Stimulated activated CD4-positive, alpha-beta T cell treated with anti-CD3 and anti-CD28 coated beads, Interleukin-1b, Interleukin-23, amount 100 ng/mL, for 1 hour (primary cell): ENCODE measurements at places on chromosomes 5 and 9.
A peak's percentile ranks its signal among the peaks of the same experiment; 100 is the strongest.

GRCh38 chr9:33164138-33164809, 2.9 kb downstream of the B4GALT1 start:
- DNase-seq = no peak

GRCh38 chr9:98558575-98558974, 150.2 kb downstream of the GABBR2 start:
- no peak for DNase-seq

- no peak for DNase-seq
Observed at GRCh38 chr9:137270929-137271695, 6.4 kb upstream of the TOR4A start.

DNA sequence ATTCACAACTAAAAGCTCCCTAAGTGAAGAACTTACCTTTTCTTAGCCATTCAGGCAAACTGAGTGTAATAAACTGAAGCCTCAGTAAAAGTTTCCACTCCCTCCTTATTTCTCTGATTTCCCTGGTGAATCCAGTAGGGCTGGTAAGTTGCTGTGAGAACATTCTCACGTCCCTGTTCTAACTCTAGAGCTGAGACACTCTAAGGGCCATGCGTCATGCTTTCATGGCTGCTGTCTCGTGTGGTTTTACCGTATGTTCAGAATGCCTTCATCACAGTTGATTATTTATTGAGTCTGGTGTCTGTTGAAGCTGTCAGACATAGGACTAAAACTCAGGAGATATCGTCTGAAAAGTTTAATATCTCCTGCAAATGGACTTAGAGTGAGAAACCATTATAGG, 1.3 kb downstream of the OR2S2 start:
- no peak for DNase-seq

GRCh38 chr5:160108124-160108523, 11.1 kb downstream of the PWWP2A start:
- no peak for DNase-seq

- no peak for DNase-seq
Observed at GRCh38 chr5:173392-174290, 17.7 kb upstream of the LRRC14B start.

DNA sequence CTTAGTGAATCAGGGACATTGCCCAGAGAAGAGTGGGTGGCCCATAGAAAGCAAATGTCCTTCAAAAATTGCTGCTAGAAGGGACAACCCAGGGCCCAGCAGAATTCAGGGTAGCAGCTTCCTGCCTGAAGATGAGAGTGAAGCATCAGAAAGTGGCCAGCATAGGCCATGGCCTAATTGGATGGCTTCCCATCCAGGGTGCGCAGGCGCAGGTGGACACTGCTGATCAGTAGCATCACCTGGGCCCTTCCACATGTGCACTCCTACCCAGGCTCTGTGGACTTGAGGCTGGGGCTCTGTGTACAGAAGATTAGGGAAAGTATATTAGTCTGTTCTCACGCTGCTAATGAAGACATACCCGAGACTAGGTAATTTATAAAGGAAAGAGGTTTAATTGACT, 58.6 kb upstream of the GARNL3 start:
- DNase-seq = no peak

DNA sequence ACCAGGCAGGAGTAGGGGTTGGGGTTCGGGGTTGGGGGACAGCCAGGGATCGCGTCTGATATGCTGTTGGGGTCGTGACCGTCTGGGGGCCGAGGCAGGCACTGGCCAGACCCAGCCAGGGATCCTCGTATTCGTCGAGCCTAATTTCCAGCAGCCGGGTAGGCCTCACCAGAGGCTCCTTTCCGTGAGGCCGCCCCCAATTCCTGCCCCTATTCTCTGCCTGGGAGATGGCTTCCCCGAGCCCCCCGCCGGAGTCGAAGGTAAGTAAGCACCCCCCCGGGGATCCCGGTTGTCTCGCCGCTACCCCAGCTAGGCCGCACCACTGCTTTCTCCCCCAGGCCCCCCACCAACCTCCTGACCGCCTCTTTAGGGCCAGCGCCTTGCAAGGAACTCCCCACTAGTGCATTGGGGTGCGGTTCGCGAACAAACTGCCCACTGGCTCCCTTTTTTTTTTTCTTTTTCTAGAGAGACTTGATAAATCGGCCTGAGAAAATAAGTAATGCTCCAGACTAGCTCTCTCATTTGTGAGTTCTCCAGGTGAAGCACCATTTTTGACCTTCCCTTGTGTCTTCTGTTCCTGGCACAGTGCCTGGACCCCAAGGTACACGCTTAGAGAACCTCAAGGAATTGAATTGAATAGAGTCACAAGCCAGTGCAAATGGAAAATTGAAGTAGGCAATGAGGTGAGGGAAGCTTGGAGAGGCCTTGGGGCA, 435 bp downstream of the ZNF189 start:
- DNase-seq = no peak

DNA sequence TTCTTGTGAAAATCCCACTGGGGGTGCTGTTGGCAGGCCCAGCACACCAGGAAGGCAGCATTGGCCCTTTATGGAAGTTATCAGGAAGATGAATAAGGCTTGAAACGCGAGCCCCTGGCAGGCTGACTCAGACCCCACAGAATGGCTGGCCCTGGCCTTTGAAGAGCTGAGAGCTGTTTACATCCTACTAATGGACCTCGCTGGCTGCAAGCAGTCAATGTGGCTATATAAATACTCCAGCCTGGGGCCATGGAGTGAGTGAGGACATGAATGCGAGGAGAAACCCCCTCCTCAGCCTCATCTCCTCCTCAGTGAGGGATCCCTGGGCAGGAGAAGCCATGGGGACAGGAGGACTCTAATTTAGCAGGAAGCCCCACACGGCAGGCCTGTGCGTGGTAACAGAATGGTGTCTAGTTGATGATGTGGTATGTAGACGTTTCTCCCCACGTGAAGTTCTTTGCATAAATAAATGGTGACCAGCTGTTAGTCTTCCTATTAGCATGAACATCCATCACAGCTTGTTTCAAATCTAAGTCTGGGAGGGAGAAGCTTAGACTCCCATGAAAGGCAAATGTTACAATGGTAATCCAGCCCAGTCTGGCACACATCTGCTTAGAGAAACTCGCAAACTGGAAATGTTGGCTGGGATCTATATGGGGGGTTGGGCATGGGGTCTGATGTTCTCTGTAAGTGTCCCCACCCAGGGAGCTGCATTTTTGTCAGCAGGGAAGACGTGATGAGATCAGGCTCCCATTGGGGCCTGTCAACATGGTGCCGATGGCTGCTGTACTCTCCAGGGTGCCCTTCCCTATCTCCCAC, 175.1 kb upstream of the PITX1 start:
- DNase-seq = no peak

DNA sequence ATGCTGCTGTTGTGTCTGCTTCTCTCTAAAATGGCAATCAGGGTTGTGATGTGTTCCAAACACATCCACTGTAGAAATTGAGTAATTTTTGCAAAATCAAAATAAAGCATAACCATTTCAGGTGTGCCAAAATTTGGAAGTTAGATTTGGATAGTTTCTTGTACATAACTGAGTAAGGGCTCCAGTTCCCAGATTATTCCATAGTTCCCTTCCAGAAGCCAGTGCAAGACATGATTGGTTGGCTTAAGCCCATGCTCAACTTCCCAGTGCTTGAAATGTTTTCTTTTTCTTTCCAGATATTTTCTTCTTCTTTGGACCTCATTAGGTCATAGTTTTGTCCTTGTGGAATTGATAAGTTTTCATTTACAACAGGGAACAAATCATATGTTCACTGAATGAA, 64.2 kb downstream of the SNCAIP start:
- DNase-seq = no peak

- DNase-seq = no peak
Observed at GRCh38 chr9:11821306-11821975, 871.7 kb upstream of the TYRP1 start.

GRCh38 chr9:107973451-107973850, 483.9 kb upstream of the KLF4 start:
- DNase-seq = no peak

GRCh38 chr9:135743546-135744332, 41.8 kb downstream of the KCNT1 start:
- DNase-seq = no peak

- no peak for DNase-seq
Observed at GRCh38 chr9:87382900-87383299, 114.8 kb upstream of the DAPK1 start.

DNA sequence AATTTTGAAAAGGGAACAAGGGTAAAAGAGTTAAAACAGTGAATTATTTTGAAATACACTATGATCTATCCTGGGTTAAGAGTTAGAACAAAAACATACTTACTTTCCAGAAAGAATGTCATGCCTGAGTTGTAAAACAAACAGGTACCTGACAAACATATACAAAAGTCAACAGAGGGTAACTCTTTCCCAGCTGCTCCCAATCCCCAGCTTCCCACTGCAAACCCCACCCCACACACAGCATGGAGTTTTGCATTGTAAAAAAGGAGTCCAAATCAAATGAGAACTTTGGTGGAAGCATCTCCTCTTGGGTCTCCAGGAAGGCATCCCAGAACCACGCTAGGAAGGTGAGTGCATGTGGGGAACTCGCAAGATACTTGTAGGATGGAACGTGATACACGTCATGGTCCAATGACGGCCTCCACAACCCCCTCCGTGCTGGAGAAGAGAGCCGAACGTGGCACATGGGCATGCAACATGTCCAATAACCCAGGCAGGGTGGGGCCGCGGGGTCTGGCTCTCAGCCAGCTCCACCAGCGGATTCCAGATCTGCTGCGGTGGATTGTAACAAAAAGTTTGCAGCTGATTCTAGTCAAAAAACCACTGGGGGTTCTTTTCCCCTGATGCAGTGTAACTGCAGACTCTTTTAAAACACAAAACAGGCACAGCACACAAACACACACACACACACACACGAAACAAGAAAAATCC, 55.8 kb downstream of the EPB41L4B start:
- no peak for DNase-seq

DNA sequence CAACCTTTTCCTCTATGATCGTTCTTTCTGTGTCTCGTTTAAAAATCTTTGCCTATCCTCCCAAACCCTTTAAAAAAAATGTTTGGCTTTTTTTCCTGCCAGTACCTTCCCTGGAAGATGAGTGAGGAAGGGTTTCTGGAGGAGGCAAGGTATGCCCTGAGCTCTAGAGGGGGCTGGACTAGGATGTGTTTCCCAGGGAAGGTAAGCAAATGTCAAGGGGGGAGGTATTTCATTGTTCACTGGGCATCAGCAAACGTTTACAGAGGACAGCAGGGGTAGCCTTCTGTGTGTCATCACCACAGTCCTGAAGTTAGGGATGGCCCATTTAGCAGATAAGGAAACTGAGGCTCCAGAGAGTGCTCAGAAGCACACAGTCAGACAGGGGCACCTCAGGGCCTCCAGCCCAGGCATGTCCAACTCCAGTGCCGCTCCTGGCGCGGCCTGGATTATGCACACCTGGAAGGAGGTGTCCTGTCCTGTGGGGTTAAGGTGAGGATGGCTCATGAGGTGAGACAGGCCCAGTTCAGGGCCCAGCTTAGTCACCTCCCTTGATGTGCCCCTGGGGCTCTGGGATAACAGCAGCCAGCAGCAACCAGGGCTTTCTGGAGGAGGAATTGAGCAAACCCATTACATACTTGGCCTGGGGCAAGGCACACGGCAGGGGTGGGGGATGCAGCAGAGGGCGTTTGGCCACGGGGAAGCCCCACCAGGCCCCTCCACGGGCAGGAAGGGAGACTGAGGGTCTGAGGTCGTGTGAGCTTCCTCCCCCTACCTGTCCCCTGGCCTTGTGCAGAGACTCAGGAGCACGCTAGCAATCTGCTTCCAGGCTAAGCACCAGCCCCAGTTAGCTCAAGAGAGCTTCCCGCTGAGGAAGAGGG, 100.3 kb upstream of the LMX1B start:
- no peak for DNase-seq

DNA sequence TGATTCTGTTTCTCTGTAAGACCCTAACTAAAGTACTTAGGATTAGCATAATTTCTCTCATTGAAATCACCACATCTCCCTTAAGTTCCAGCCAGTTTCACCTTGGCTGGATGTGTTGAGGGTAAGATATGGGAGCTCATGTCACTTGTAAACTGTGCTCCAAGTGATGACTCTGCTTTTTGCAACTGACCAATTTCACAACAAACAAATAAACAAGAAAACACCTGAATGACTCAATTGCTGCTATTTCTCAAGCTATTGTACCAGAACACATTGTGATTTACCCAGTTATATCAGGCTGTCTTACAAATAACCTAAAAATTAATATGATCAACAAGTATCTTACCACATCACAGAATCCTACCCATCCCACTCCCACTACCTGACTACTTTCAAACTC, 379.1 kb upstream of the KIF2A start:
- DNase-seq = no peak

DNA sequence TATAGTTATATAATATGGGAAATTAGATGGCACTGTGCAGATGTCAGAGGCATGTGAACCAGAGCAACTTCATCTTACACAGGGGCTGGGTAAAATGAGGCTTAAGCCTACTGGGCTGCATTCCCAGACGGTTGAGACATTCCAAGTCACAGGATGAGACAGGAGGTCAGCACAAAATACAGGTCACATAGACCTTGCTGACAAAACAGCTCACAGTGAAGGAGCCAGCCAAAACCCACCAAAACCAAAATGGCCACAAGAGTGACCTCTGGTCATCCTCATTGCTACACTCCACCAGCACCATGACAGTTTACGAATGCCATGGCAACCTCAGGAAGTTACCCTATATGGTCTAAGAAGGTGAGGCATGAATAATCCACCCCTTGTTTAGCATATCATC, 479.4 kb downstream of the TLR4 start:
- DNase-seq = no peak

- DNase-seq = peak; percentile 24
Observed at GRCh38 chr5:159456722-159457465, 126.6 kb upstream of the IL12B start.

- no peak for DNase-seq
Observed at GRCh38 chr9:33924978-33925797, 108.2 kb downstream of the UBE2R2 start.

DNA sequence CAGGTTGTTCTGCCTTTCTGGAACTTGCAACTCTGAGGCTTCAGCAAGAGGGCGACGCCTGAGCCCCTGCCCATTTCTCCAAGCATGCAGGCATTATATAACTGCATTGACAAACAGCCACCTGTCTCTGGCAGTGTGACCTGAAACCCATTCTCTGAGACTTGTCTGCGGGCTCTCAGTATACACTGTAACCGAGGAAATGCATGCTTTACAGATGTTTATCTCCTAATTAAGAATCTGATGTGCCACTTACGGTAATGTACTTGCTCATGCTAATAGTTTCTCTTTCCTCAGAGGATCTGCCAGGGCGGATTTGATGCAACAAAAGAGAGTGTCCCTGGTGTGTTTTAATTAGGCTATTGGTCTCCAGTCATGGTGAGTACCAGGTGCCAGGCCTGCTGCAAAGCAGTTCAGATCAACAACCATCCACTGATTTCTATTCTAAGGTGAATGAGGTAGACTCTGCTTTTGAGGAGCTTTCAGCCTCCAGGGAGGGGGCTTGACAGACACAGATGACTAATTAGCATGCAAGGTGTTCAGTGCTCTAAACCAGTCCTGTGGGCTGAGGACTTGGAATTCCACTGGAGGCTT, 593.7 kb upstream of the KLF4 start:
- no peak for DNase-seq

DNA sequence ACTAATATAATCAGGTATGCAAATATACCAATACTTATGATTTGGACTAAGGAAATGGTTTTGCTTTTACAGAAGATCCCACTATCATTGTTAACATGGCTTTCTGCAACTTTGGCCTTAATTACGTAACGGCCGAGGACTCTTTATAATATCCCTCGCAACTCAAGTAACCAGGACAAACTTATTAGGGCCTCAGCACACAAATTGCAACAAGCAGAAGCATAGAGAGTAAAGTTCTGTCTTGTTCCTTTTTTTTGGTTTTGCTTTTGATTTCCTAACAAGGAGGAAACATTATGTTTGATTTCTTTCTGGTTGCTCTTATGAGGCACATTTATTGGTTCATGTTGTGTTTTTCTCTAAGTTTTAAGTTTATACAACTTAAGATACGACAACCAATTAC, 60.4 kb downstream of the RORB start:
- no peak for DNase-seq
